ENCODE measurements at places on chromosomes 11 and 22.
A peak's percentile ranks its signal among the peaks of the same experiment; 100 is the strongest.

GRCh38 chr11:122439866-122440810 lies 215.4 kb upstream of the UBASH3B start:
- DNase-seq: no peak

- DNase-seq: no peak
These were observed 98.3 kb upstream of the TP53AIP1 start for GRCh38 chr11:129040934-129041333.

GRCh38 chr11:78806214-78807004 lies 231.7 kb upstream of the NARS2 start:
- no peak for DNase-seq

DNA sequence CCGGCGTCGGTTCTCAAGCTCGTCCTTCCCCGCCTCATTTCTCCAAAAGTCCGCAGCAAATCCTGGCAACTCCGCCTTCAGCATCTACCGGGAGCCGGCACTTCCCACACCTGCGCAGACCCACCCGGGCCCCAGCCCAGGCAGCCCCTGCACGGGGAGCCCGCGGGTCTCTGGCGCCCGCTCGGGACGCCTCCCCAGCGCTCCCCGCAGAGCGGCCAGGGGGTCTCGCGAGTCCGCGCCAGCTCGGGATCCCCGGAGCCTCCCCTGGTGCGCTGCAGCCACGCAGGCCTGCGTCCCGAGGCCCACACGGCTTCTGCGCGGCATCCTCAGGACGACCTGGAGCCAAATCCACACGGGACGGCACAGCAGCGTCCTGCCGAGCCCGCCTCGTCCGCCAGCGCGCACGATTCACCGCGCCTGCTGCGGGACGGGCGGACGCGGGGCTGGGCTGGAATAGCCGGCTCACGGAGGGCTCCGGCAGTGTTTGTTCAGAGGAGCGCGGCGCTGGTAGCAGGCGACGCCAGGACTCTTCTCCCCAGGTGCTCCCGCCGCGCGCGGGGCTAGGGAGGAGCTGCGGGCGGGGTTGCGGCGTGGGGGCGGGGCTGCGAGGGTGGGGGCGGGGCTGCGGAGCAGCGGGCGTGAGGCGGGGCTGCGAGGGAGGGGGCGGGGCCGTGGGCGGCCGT lies 816 bp upstream of the PHRF1 start:
- DNase-seq: no peak

DNA sequence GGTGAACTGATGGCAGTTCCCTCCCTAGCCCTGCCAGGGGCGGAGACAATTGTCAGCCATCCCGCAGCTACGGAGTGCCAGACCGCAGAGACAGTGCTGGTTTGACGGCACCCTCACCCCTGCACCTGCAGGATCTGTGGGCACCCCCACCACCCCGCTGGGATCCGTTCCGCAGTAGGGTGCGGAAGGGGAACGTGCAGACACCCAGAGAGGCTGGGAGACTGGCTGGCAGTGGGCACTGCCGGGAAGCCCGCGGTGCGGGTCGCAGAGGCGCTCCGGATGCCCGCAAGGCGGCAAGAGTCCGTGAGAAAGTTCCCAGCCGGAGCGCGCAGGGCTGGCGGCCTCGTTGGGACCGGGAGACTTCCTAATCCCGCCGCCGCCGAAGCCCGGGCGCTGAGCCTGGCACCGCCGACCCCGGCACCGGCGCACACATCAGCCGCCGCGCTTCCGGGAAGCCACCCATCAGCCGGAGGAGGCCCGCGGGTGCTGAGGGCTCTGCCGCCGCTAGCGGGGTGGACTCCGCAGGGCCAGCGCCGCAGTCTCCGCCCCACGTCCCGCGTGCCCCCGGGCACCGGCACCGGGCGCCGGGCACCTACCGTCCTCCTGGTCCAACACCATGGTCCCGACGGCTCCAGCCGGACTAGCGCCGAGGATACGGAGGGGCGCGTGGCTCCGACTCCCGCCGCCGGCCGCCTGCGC lies 4.3 kb upstream of the LMO1 start:
- DNase-seq: no peak

GRCh38 chr11:72781313-72782080 lies 12.3 kb downstream of the STARD10 start:
- peak; percentile 83 for DNase-seq

GRCh38 chr11:64652586-64653387 lies 61.8 kb downstream of the SLC22A12 start:
- peak; percentile 85 for DNase-seq

DNA sequence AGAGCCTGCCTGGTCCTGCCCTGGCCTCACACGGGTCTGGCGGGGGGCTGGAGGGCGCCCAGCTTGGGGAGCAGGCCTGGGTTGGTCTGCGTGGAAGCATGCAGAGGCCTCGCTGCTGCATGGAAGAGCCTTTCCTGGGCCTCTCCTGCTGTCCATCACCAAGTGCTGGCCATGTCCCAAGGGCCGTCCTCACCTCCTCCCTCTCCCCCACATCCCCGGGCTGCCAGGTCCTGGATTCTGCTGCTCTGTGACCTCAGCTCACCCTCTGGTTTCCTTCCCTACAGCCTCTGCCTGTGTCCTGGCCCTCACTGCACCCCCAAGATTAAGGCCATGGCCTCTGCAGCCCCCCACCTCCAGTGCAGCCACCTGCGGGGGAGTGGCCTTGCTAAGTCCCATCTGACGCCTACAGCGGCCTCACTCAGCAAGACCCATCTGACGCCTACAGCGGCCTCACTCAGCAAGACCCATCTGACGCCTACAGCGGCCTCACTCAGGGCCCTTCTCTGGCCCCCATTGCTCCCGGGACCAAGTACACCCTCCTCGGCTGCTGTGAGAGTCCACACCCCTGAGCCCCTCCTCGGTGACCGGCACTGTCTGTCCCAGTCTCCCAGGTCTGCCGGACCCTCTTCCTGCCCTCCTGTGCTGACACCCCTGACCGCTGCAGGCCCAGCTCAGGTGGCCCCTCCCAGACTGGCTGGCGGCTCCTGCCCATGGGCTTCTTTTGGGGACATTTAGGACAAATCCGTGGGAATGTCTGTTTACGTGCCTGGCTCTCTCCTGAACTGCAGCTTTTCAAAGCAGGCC lies 119.5 kb upstream of the B3GAT1 start:
- DNase-seq: no peak

DNA sequence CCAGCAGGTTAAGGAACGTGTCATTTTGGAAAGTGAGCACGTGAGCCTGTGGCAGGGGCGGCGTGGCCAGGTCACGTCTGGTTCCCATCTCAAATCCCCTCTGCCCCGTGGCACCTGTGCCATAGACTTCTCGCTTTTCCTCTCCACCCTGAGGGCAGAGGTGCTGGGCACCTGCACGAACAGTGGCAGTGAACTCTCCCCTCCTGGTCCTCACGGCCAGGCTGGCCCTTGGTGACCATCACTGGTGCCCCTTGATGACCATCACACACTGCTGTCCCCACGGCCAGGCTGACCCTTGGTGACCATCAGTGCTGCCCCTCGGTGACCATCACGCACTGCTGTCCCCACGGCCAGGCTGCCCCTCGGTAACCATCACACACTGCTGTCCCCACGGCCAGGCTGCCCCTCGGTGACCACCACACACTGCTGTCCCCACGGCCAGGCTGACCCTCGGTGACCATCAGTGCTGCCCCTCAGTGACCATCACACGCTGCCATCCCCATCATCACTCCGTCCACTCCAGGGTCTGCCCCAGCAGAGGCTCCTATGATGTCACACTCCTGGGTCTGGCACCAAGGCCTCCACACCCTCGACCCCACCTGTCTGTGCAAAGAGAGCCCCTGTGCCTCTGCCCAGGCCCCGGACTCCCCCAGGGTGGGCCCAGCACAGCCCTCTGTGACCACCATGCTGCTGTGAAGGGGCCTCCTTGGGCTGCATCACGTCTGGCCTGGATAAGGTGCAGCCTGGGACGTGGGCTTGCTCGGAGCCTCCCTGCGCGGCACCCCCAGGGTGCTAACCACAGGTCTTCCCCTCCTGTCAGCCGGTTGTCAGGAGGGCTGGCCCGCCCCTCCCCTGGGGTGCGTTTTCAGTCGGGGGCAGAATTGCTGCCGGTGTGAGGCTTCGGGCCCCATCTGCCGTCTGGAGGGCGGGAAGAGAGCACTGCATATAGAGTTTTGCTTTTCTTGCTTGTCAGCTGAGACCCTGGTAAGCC lies 738.6 kb downstream of the BRD1 start:
- DNase-seq: no peak

Measured in GM10248 (cell line).